Activated CD8-positive, alpha-beta memory T cell treated with anti-CD3 and anti-CD28 coated beads for 1 hour (primary cell): ENCODE measurements at places on chromosomes 3 and 15.
A peak's percentile ranks its signal among the peaks of the same experiment; 100 is the strongest.

DNA sequence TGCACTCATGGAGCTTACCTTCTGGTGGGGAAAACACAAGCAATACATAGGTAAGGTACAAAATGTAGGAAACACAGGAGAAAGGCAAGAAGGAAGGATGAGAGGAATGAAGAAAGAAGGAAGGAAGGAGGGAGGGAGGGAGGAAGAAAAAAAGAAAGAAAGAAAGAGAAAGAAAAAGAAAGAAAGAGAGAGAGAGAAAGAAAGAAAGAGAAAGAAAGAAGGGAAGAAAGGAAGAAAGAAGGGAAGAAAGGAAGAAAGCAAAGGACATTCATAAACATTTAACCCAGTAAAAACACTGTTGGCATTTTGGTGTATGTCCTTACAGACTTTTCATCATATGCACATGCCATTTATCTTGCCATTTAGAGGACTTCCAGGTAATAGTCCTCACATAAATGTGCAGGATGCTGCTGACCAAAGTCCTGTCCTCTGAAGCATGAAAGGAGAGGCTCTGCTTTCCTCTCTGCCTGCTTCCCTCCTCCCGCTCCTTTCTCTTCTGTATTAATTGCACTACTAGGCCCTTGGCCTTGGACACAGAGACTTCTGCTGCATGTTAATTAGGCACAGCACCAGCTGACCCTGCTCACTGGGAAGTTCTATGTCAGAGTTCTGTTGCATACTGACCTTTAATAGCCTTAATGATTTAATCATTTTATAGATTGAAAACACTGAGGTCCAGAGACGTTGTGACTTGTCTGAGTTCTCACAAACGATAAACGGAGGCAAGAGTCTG, 29.7 kb upstream of the NDUFB4 start:
- no peak for DNase-seq

DNA sequence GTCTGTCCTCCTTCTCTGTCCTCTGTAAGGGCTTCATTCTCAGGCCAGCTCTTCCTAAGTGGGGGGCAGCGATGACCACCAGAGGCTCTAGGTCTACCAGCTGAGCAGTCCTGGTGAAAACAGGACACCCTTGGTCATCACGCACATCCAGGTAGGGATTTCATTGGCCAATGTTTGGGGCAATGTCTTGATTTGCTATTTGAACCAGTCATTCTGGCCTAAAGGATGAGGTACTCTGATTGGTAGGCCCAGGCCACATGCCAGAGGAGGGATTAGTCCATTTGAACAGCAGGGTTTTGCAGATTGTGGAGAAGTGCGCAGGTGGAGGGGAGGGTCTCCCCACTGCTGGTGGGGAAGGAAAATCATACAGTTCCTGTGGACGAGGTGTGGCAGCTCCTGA, 57.3 kb downstream of the PLXNA1 start:
- no peak for DNase-seq

DNA sequence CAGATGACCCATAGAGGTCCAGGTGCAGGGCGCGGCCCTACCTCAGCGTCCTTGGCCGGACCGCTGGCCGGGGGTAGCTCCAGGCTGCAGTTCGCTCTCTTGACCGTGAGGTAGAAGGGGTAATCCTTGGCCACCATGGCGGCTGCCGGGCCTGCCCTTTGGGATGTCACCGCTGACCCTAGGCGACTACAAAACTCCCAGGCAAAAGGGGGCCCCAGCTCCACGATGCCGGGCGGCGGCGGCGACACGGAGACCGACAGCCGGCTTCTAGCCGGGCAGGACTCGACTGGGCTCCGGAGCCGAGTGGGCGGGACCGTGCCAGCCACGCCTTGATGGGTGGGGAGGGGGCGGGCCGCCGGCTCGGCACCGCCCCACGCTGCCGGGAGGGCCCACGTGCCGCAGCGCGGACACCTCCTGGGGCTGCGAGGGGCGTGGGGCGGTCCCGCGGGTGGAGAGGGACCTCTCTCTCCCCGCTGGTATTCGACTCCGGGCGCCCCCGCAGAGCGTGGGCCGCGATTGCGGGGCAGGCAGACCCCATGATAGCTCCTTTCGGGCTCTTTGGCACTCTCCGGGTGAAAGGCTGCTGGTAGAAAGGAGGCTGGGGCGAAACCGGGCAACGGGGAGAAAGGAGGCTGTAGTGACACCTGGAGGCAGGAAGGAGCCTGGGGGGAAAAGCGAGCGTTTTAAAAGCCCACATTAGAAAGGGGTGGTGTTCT, at the start of gene ARHGEF3:
Gene ARHGEF3, minus strand, starts transcription at position 288 of the 716 bp plus-strand sequence. Its CDS starts 151 bp downstream, at position 137.
- peak; percentile 82 for DNase-seq

- DNase-seq = no peak
Observed at GRCh38 chr3:61565569-61565968, 4.2 kb downstream of the PTPRG start.

- DNase-seq = no peak
Observed at GRCh38 chr3:165918657-165918979, 81.4 kb upstream of the BCHE start.

GRCh38 chr15:69410248-69410874, 3.8 kb upstream of the KIF23 start:
- no peak for DNase-seq

DNA sequence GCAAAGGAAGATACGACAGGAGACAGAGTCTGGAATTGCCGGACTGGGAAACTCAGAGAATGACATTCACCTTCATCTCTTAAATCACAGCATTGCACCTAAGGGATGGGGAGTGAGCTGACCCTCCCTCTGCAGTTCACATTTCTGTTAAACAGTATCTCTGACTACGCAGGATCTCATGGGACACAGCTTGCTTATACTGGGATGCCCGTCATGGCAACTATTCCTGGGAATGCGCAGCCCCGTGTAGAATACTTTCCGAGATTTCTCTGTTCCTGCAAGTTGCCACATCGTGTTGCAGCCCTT, 232.5 kb upstream of the HES1 start:
- DNase-seq = no peak

DNA sequence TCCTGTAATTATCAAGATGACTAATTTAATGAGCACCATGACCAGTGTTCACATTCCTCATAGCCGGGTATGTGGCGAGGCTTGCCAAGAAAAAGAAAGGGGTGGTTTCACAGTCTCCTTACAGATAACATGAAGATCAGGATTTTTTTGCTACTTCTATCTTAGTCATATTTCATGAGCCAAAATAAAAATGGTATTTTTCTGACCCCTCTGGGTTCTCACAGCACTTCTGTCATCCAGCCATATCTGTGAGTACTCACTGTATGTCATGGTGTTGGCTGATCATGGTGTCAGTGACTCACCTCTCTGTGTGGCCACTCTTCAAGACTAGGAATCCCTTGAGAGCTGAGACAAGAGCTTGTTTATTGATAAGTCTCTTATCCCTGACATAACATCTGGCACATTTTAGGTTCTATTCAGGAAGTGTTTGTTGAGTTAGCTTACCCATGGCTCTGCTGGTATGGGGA, 130.5 kb upstream of the LMCD1 start:
- DNase-seq = no peak

DNA sequence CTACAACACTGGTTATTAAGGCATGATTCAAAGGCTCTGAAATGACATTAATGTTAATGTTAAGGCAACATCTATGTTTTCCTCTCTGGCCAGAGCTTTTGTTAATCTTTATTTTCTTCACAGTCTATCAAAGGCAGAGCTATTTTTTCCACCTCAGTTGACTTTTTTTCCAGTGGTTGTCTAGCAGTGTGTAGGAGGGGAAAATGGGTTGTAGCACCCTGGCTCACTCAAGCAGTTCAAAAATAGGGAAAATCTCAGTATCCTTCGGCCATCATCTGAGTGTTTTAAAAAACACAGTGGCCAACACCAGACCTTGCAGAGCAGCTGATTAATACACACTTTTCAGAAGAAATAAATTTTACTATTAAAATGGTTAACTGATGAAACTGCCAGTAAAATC, 21.4 kb downstream of the CBLB start:
- DNase-seq = no peak

DNA sequence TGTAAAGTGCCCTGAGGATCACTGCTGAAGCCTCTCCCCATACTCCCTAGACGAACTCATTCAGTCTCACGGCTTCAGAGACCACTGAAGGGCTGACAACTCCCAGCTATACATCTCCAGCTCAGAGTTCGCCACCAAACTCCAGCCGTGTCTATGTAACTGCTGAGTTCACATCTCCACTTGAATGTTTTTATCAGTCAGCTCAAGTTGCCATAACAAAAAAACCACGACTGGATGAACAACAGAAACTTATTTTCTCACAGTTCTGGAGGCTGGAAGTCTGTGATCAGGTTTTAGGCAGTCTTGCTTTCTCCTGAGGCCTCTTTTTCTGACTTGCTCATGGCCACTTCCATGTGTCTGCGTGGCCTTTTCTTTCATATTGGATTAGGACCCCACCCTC, 223.0 kb upstream of the LRRFIP2 start:
- DNase-seq = no peak

DNA sequence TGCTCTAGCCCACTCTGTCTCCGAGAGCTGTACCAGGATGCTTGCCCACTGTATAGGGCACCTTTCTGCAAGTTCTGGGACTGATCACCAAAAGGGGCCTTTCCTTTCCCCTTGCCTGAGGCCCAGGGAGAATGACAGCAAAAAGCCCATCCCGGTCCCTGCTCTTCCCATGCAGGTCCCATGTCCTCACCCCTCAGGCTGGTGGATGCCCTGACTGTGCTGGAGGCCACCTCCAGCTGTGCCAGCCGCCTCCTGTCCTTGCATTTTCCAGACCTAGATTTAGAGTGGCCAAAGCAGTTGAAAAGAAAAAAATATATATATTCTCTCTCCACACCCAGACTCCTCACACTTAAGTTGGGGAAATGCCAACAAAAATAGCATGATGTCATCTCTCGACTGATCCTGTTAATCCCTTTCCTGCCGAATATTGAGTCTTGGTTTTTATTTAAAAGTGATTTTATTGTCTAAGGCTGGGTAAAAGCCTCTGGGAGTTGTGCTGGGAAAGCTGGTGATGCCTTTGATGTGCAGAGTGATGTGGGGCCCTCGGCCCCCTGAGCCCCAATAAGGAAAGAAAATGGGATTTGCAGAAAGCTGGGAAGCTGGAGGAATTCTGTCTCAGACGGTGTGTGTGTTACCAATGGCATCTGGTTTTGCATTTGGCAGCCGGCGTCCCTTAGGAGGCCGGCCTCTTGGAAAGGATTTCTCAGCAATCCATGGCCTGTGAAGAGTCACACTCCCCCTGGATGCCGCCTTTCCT, 29.3 kb upstream of the TPM1 start:
- no peak for DNase-seq

- no peak for DNase-seq
Observed at GRCh38 chr3:62134061-62134496, 239.3 kb downstream of the FEZF2 start.

DNA sequence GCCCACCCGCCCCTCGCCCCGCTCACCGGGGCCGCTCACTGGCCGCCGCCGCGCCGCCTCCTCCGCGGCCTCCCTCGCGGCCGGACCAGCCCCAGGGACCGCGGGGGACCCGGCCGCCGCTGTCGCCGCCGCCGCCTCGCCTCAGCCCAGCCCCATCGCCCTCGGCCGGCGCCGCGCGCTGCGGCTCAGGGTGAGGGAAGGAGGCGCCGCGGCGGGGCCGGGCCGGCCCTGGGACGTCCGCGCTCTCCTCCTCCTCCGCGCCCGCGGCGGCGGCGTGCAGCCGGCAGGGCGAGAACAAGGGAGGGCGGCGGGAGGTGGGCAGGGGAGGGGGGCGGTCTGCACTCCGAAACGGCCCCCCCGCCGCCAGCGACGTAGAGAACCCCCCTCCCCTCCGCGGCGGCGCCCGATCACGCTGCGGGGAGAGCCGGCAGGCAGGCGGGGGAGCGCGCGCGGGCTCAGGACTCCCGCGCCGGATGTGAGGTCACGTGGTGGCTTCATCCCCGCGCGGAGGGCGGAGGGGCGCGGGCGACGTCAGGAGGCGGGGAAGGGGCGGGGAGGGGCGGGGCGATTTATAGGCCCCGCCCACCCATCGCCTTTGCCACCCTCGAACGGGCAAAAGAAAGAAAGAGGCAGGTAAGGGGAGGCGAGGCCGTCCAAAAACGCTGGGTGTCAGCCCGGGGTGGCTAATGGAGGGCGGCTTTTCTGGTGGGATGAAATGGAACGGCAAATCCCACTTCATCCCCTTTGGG, at the start of gene ATP13A3:
Gene ATP13A3, minus strand, starts transcription at position 463 of the 749 bp plus-strand sequence. CDS start 24,812 bp downstream, outside the sequence.
- peak; percentile 65 for DNase-seq

DNA sequence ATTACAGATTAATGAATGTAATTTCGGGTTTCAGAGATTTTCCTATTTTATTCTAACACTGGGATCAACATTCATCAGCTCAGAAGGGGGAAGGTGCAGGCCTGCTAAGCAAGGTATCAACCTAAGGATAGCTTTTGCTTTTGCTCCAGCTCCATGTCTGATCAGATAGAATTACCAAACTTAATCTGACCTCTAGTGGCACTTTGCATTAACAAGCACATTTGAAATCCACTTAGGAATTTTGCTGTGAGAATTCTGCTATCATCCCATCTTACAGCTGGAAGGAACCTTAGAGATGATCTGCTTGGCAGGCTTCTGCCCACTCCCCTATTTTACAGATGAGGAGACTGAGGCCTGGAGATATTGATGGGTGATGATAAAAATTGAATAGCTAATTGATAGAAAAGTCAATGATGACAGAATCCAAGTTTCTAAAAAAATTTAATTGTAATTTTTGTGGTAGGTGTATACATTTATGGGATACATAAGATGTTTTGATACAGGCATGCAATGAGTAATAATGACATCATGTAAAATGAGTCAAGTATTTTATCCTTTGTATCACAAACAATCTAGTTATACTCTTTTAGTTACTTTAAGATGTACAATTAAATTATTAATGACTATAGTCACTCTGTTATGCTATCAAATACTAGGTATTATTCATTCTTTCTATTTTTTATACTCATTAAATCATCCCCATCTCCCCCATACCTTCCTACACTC, 209.2 kb upstream of the ZPLD1 start:
- DNase-seq = no peak

DNA sequence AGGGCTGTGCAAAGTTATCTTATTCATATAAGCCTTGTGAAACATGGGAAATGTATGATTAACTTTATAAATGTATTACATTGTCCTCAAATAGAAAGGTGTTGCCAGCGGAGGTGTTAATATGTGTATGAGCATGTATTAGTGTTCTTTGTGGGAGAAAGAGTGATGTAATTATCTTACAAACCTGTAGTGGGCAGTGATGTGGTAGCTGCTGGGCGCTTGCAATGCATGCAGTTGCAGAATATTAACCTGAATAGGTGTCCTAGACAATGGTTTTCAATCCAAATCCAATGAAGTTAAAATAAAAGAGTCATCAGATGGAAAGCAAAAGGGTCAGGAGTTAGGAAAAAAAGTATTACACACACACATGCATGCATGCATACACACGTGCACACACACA, 881.3 kb upstream of the CADM2 start:
- DNase-seq = no peak

DNA sequence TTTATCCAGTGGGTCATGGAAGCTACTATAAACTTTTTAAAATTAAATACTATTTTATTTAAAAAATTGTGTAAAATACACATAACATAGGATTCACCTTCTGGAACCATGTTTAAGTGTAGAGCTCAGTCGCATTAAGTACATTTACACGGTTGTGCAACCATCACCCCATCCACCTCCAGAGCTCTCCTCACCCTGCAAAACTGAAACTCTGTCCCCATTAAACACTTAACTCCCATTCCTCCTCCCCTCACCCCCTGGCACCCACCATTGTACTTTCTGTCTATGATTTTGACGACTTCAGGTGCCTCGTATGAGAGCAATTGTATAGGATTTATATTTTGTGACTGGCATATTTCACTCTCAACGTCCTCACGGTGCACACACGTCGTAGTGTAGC, 70.7 kb downstream of the APBA2 start:
- DNase-seq = no peak

GRCh38 chr3:97125902-97126499, 311.6 kb downstream of the EPHA6 start:
- DNase-seq = no peak
